ENCODE measurements at places on chromosomes 16 and 17.

DNA sequence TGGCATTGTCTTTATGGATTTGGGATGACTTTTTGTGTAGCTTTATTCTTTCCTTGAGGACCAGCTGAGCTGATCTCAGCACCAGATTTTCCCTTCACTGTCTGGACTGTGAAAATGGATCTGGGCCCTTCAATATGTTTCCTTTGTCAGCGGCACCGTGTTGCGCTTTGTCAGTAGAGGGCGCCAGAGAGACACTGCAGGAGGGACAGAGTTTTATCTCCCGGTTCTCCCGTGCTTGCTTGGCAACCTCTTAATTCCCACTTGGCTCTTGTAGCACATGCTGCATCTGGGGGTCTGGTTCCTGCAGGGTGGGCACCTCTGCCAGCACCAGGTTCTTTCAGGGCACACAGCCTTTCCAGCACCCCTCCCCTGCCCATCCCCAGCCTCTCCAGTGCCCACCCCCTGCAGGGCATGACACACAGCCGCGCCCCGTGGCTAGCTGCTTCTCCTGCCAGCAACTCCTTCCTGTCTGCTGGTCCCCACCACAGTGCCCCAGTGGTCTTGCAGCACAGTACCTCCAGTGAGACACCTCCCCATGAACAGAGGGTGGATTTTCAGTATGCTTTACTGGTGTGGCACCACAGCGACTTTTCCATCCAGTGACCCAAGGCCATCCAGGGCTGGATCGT, 19.6 kb downstream of the OR1D5 start:
- peak; percentile 26 for DNase-seq

DNA sequence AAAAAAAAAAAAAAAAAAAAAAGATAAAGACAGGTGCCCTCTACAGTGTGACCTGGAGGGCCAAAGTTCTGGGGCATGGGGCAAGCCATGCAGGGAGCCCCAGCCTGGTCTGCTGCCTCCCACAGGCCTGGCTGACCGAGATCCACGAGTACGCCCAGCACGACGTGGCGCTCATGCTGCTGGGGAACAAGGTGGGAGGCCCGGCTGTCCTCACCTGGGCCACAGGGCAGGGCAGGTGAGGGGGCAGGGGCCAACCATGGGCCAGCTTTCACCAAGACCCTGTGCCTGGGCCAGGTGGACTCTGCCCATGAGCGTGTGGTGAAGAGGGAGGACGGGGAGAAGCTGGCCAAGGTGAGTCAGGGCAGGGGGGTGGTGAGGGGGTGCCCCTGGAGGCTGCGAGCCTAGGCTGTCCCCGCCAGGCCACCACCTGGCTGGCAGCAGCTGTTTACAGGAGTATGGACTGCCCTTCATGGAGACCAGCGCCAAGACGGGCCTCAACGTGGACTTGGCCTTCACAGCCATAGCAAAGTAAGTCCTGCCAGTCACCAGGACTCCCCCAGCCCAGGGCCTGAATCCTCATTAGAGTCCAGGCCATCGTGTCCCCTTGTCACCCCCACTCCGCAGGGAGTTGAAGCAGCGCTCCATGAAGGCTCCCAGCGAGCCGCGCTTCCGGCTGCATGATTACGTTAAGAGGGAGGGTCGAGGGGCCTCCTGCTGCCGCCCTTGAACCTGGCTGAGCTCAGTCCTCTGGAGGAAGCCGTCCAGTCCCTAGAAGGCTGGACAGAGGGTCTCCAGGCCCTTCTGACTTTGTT, 2.7 kb upstream of the TRAF7 start:
- DNase-seq: no peak

DNA sequence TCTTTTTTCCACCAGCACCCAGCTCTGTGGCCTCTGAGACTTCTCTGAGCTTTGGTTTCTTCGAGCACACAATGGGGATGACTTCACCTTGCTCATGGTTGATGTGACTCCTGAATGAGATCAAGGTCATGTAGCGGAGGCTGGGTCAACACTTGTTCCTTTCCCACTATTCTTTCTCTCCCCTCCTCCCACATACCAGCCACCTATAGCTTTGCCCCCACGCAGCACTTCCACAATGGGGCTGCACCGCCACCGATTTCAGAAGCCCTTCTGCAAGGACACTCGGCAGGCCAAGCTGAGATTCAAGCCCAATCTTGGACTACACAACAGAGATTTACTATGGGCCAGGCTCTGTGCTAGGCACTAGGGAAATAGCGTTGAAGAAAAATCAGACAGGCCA, 14.4 kb downstream of the TRIM25 start:
- DNase-seq: no peak

DNA sequence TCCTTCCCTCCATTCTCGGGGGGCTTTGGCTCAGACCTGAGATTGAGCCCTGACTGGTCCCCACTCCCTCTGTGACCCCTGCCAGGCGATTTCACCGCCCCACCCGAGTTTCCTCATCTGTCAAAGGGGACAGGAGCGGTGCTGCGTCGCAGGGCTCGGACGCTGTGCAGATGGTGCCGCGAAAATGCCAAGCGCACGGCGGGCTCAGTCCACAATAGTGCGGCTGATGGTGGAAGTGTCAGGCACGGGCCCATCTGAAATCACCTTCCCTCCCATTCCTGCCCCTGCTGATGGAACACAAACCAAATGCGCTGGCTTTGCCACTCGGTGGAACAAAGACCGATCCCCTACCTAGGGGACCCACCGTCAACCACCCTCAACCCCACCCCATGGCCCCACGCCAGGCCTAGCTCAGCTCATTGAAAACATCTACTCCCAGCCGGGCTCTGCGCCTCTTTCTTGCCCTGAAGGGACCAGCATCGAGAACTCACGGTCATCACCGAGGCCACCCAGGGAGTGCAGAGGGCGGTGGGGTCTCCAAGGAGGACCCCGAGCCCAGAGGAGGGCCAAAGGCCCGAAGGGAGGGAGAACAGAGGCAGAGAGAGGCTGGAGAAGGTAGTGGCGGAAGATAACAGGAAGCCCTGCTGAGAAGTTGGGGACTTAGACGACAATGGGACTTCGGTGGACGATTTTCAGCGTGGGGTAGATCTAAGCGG, 1.4 kb downstream of the CARHSP1 start:
- DNase-seq: no peak

GRCh38 chr17:38342886-38343607, 709 bp downstream of the GPR179 start:
- DNase-seq: no peak

- DNase-seq: no peak
Measured at GRCh38 chr17:79002291-79002690, 7.3 kb downstream of the CANT1 start.

GRCh38 chr17:74963656-74964055, 8.9 kb downstream of the HID1 start:
- no peak for DNase-seq

Data from HEK293T (cell line).